Activated CD8-positive, alpha-beta memory T cell treated with anti-CD3 and anti-CD28 coated beads for 48 hours (primary cell): ENCODE measurements at places on chromosomes 16 and 17.

DNA sequence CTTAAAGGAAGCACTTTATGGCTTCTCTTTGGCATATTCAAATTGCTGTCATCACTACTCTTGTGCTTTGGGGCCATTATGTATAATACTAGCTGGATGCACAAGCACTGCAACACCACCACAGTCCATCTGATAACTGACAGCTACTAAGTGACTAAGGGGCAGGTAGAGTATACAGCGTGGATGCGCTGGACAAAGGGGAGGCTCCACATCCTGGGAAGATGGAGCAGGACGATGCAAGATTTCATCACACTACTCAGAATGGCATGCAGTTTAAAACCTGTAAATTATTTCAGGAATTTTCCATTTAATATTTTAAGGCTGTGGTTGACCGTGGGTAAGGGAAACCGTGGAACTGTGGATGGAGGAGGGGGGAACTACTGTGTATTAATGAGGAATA, 25.0 kb downstream of the MPRIP start:
- DNase-seq = no peak

GRCh38 chr17:44205962-44206824, 6.5 kb upstream of the ATXN7L3 start:
- DNase-seq = no peak

DNA sequence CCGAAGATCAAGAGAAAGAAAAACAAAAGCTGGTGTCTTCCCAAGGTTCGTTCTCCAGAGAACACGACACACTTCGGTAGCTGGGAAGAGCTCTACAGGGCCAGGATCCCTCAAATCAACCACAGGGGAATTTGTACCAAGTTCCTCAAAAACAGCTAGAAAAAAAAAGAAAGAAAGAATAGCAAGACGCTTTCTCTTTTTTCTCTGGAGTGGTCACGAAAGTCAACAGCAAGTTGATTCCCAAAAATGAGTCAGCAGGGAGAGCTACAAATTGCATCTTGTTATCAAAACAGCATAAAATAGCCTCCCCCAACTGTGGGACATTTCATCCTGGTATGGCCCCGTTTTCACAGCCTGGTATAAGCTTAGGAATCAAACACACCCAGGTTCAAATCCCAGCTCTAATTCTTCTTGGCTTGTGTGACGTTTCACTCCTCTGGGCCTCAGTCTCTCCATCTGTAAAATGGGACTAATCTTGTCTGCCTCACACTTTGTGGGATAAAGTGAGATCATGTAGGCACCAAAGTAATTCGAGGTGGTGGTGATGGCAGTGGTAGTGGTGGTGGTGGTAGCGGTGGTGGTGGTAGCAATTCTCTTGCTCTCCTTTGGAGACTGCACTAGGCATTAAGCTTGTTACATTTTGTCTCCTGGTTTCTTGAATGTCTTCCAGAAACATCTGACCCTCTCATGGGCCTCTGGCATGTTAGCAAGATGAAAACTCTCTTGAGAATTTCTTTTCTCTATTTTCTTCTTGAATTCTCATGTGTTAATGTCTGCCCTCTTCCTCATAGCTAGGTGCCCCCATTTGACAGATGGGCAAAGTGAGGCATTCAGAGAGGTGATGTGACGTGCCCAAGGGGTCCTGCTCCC, 988 bp upstream of the IL21R start:
- DNase-seq = no peak

- DNase-seq = no peak
These were observed 257.4 kb upstream of the IRX5 start for GRCh38 chr16:54673313-54673712.

- no peak for DNase-seq
These were observed 20.7 kb downstream of the SPHK1 start for GRCh38 chr17:76404976-76405563.

DNA sequence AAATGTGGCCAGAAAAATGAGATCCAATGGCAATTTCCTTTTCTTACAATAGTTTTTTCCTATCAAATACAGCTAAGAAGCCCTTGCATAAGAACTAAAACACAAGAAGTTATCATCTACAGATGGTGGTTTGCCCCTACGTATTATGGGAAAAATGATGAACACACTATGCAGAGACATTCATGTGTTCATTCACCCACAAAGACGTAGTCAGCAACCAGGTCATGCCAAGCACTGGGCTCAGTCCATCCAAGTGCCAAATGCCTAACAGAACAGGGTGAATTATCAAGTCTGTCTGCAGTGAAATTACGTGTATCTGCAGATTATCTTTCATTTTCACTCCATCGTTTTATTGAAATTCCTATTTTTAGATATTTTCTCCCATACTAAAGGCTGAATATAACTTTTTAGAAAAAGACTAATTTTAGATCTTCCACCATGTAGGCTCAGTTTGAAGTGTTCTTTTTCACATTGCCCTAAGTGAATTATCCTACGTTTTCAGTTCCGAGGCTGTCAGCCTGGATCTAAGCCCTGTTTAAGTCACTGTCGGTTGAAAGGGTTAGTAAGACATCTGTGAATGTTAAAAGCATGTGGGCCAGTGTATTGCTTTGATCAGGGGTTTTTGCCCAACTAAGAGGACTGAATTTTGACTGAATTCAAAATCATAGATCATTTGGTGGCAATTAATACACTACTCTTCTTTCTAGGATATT, 78.1 kb upstream of the DHX40 start:
- DNase-seq = no peak

DNA sequence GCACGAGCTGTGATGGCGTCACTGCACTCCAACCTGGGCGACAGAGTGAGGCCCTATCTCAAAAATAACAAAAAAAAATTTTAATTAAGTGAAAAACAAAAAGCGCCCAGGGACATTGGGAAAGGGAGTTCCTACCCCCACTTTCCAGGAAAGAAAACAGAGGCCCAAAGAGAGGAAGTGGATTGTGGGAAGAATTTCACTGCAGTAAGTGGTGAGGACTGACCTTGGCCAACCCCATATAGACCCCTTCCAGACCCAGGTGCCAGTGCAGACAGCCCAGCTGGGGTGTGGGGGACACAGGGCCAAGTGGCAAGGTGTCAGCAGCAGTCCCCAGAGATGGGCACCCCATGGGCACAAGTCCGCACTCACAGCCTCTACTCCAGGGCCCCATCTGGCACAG, 29.0 kb upstream of the KRT17 start:
- DNase-seq = no peak

GRCh38 chr17:77847221-77848085, 111.0 kb upstream of the TNRC6C start:
- no peak for DNase-seq

DNA sequence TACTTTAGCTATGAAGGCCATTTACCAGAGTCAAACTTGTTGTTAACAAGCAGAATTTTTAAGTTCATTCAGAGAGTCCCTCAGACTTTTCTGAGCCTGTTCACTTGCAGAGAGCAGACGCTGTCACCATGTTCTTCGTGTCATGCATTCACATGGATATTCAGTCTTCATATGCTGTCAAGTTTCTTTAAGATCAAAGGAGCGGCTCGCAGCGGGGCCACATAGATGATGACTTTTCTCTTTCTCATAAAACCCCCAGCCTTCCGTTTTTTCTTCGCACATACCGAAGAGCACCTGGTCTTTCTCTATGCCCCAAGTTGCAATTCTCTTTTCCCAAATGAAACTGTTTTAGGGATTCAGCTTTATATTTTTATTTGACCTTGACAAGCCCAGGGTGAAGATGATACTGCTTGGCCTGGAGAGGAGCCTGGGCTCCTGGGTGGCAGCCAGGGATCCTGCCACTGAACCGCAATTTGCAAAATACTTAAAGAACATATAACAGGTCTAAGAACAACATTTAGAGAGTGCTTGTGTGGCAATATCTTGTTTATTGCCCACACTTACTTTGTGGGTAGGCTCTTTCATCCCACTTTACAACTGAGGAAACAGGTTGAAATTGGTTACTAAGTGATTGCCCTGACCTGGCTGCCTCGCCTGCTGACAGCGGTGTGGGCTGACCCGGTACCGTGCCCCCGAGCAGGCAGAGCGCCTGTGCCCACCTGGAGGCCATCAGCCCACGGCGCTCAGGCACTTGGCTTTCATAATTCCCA, 22.9 kb downstream of the SEC14L1 start:
- no peak for DNase-seq

DNA sequence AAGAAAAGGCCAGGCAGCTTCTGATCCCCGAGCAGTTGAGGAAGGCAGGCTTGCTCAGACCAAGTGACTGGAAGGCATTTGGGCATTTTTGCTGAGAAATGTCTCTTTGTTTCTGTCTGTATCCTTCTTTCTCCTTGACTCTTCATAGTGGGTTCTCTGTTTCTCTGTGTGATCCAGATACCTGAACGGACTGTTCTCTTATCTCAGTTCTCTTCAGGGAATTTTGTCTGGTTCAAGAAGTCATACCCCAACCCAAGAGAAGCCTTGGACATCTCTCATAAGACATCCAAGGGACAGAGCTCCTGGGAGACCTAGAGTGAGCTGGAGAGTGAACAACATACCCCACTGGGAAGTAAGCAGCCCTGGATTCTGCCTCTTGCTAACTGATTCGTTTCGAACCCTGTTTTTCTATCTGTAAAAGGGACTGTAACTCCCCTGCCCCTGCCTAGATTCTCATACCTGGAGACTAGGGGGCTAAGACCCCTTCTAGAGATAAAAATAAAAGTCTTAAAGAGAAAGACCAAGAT, 541 bp downstream of the CCL3 start:
- no peak for DNase-seq

GRCh38 chr16:11036868-11037410, 92.6 kb downstream of the CLEC16A start:
- no peak for DNase-seq

- DNase-seq = no peak
These were observed 44.3 kb downstream of the PMP22 start for GRCh38 chr17:15220785-15221184.

DNA sequence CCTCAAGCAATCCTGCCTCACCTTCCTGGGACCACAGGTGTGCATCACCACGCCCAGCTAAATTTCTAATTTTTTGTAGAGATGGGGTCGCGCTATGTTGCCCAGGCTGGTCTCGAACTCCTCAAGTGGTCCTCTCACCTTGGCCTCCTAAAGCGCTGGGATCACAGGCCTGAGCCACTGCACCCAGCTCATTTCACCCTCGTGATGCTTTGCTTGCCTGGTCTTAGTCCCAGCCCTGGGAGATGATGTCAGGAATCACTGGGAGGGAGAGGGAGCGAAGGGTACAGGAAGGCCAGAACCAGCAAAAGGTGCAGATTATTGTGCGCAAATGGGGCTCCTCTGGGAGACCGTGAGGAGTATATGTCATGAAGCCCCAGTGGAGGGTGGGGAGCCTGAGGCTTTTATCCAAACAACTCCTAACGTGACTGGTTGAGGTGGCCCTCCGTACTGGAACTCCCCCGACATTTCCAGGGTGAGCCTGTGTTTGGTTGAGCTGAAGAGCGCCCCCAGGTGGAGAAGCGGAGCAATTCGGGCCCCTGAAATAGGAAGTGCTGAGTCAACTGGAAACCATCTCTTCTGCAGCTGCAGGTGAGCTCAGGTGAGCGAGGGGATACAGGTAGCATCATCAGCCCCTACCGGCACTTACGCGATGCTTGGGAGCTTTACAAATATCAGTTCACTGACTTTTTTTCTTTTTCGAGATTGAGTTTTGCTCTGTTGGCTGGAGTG, 41.2 kb upstream of the HAPSTR1 start:
- DNase-seq = no peak

DNA sequence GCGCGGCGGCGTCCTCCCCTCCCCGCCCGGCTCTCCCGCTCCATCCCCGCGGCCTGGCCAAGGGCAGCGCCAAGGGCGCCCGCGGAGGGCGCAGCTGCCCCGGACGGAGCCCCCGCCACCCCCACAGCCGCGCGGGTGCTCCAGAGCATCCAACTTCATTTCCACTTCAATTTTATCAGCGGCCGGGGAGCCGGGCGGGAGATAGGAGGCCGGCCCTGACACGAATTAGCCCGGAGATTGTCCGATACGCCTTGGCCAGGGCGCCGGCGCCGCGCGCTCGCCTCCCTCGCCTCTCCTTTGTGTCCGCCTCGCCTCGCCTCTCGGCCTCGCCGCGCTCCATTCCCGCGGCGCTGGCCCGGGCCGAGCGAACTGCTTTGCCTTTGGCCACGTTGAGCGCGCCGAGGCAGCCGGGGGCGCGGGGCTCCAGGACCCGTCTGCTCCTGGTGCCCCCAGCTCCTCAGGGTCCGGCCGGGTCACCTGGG, 129.1 kb upstream of the LHX1 start:
- DNase-seq = no peak

- no peak for DNase-seq
These were observed 275.7 kb downstream of the TOX3 start for GRCh38 chr16:52271088-52271750.

GRCh38 chr16:27179500-27180072, 23.7 kb upstream of the KDM8 start:
- DNase-seq = peak; percentile 82

GRCh38 chr17:31132977-31133376, 38.2 kb downstream of the NF1 start:
- DNase-seq = no peak

GRCh38 chr17:72665852-72666851, 426.3 kb downstream of the SLC39A11 start:
- DNase-seq = no peak

GRCh38 chr17:9577373-9577709, 899 bp downstream of the CFAP52 start:
- DNase-seq = no peak

DNA sequence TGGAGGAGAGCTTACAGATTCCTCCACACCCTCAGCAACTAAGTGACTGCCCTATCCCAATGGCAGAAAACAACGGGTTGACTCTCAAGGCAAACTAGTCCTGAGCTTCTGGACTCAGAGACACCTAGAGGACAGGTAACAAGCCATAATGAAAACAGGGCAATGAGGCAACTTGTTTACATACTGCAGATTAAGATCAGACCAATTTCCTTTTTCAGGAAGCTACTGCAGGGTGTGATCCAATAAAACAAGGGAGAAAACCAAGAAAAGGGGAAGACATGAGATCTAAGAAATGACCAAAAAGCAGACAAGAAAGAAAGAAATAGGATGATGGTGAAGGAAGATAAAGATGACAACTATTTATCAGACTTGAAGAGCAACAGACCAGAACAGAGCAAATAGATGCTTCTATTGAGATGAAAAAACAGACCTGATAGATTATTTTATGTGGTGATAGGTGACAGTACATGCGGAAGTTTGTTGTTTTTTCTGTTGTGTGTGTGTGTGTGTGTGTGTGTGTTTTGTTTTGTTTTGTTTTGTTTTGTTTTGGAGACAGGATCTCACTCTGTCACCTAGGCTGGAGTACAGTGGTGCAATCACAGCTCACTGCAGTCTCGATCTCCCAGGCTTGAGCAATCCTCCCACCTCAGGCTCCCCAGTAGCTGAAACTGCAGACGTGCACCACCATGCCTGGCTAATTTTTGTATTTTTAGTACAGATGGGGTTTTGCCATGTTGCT, 120.7 kb downstream of the GAS7 start:
- DNase-seq = no peak

- no peak for DNase-seq
These were observed 5.3 kb upstream of the DDX52 start for GRCh38 chr17:37648555-37648954.
